GM12878 (cell line): ENCODE measurements at places on chromosomes 7 and 10.

DNA sequence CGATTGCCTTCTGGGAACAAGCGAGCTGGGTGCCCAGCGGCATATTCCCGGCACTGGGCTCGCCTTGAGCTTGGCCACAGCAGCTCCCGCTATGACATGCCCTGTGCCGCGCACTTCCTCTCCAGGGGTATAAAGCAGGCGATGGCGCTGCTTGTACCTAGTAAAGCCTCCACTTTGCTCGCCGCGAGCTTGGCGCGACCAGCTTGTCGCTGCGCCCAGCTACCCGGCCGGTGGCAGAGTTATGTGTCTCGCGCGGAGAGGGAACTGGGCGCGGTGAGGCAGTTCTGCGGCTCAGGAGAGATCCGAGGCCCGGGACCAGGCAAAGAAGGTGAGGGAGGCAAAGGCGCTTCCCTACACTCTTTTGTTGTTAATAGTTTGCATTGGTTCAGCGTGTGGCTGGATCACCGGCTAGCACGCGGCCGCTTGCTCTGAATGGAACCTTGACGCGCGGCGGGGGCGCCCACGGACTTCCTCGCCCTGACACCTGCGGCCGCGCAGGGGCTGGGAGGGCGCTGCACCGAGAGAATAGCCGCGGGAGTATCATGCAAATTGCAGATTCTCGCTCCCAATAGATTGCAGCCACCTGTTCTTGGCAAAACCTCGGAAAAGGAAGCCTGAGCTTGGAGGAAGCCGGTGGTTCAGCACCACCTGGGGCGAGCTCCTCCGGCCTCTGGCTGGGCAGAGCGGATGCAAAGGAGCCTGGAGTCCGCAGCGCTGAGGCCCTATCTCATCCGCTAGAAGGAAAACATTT, 3.0 kb upstream of the BUB3 start:
- H3K4me3 ChIP-seq: peak overlapping the region; percentile 34
- H3K27me3 ChIP-seq: peaks cover 11% of the 10 kb centered on the region
- H3K27ac ChIP-seq: peak overlapping the region; percentile 77
- H3K36me3 ChIP-seq: peaks cover 4% of the 10 kb centered on the region; the same call in 1 of the 2 replicates
- DNase-seq: no peak

GRCh38 chr10:65660006-65660405, 1265.8 kb upstream of the LRRTM3 start:
- no peaks in the 10 kb centered on the region for H3K36me3 ChIP-seq
- DNase-seq: no peak
- H3K4me3 ChIP-seq: no peak overlapping the region
- H3K27ac ChIP-seq: no peak overlapping the region
- no peaks in the 10 kb centered on the region for H3K4me1 ChIP-seq
- H3K27me3 ChIP-seq: no peaks in the 10 kb centered on the region

GRCh38 chr7:87225696-87226095, 6.2 kb upstream of the TMEM243 start:
- H3K4me3 ChIP-seq: no peak overlapping the region
- H3K27me3 ChIP-seq: no peaks in the 10 kb centered on the region
- H3K36me3 ChIP-seq: no peaks in the 10 kb centered on the region

- H3K4me1 ChIP-seq: no peaks in the 10 kb centered on the region
- H3K36me3 ChIP-seq: no peaks in the 10 kb centered on the region
- H3K27me3 ChIP-seq: no peaks in the 10 kb centered on the region
- H3K4me3 ChIP-seq: no peak overlapping the region
- no peak for DNase-seq
These were observed 29.0 kb upstream of the OGDHL start for GRCh38 chr10:49791100-49791499.

- H3K4me3 ChIP-seq: no peak overlapping the region
- H3K27me3 ChIP-seq: no peaks in the 10 kb centered on the region
- no peaks in the 10 kb centered on the region for H3K4me1 ChIP-seq
- no peak overlapping the region for H3K27ac ChIP-seq
- H3K36me3 ChIP-seq: no peaks in the 10 kb centered on the region
These were observed 402.9 kb downstream of the PHF14 start for GRCh38 chr7:11376529-11376928.

DNA sequence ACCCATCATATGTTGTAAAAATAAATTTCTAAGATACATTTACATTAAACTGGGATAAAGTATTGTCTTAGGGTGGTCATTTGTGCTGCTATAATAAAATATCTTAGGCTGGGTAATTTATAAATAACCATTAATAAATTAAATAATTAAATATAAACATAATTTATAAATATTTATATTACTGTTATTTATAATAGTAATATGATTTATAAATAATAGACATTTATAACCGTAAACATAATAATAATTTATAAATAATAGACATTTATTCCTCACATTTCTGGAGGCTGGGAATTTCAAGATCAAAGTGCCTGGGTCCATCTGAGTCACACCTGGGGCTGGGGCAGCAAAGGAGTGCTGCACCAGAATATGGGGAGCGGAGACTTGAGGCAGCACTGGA, 31.1 kb downstream of the ZWINT start:
- H3K36me3 ChIP-seq: no peaks in the 10 kb centered on the region
- H3K27ac ChIP-seq: no peak overlapping the region
- DNase-seq: no peak
- no peaks in the 10 kb centered on the region for H3K4me1 ChIP-seq
- no peaks in the 10 kb centered on the region for H3K27me3 ChIP-seq

- H3K4me3 ChIP-seq: no peak overlapping the region; the same call in 1 of the 2 replicates
- H3K36me3 ChIP-seq: no peaks in the 10 kb centered on the region
- peak; percentile 43 for DNase-seq
- peaks cover 30% of the 10 kb centered on the region for H3K4me1 ChIP-seq
- no peaks in the 10 kb centered on the region for H3K27me3 ChIP-seq
These were observed 96.0 kb upstream of the ADO start for GRCh38 chr10:62708569-62708968.

GRCh38 chr10:102120142-102120990, at the start of gene LDB1:
Gene LDB1, minus strand, starts transcription at chr10:102120368. Its CDS starts 258 bp downstream, at chr10:102120110.
- peak within 1 kb of the TSS; percentile 98 for H3K4me3 ChIP-seq
- H3K27me3 ChIP-seq: no peaks in the 10 kb centered on the region
- DNase-seq: no peak
- peaks cover 44% of the 10 kb centered on the region for H3K4me1 ChIP-seq
- peak within 1 kb of the TSS; percentile 90 for H3K27ac ChIP-seq
- H3K36me3 ChIP-seq: no peaks in the 10 kb centered on the region; the same call in 1 of the 2 replicates

GRCh38 chr7:96713037-96713436, 3.4 kb upstream of the SEM1 start:
- H3K4me1 ChIP-seq: no peaks in the 10 kb centered on the region; the same call in 1 of the 2 replicates
- no peaks in the 10 kb centered on the region for H3K36me3 ChIP-seq
- H3K27ac ChIP-seq: no peak overlapping the region
- no peak for DNase-seq
- H3K4me3 ChIP-seq: no peak overlapping the region

DNA sequence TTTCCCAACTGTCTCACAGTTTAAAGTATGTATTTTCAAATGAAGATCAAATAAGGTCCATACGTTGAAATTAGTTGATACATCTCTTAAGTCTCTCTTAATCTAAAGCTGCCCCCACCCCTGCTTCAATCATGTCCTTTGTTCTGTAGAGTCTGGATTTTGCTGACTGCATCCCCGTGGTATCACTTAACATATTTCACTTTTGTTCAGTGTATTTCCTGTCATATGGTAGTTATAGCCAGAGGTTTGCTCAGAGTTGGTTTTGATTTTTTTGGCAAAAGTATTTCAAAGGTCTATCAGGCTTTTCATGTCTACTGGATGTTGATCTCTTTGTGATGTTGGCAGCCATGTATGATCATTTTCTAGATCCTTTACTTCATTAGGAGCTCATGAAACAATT, 54.4 kb upstream of the ARID5B start:
- H3K27me3 ChIP-seq: no peaks in the 10 kb centered on the region
- no peaks in the 10 kb centered on the region for H3K4me1 ChIP-seq
- DNase-seq: no peak
- H3K27ac ChIP-seq: no peak overlapping the region

GRCh38 chr10:62681211-62681940, 123.1 kb upstream of the ADO start:
- peaks cover 33% of the 10 kb centered on the region for H3K4me1 ChIP-seq
- no peaks in the 10 kb centered on the region for H3K36me3 ChIP-seq
- H3K27ac ChIP-seq: peak overlapping the region; percentile 65
- no peak overlapping the region for H3K4me3 ChIP-seq
- no peaks in the 10 kb centered on the region for H3K27me3 ChIP-seq

- no peaks in the 10 kb centered on the region for H3K36me3 ChIP-seq
- no peak for DNase-seq
- no peaks in the 10 kb centered on the region for H3K4me1 ChIP-seq
- no peaks in the 10 kb centered on the region; the same call in 1 of the 2 replicates for H3K27me3 ChIP-seq
- H3K27ac ChIP-seq: no peak overlapping the region
- H3K4me3 ChIP-seq: no peak overlapping the region
These were observed 23.1 kb upstream of the DRGX start for GRCh38 chr10:49419005-49419404.

DNA sequence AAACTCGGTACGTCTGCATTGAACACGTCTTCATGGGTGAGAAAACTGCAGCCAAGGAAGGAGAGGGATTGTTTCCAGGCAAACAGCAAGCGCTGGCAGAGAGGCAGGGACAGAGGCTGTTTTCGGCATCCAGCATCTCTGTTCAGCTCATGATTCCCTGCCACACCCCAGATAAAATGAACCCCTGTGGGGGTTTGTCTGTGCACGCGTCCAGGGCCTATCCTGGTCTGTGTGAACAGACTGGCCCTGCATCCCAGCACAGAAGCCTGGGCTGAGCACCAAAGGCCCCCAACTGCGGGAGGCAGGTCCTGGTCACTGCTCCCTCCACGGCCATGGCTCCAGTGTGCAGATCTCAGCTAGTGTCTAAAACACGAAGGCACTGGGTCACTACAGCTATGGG, 83.3 kb upstream of the FAM20C start:
- no peak for DNase-seq
- H3K36me3 ChIP-seq: no peaks in the 10 kb centered on the region
- no peaks in the 10 kb centered on the region for H3K4me1 ChIP-seq
- no peaks in the 10 kb centered on the region for H3K27me3 ChIP-seq
- no peak overlapping the region for H3K27ac ChIP-seq
- no peak overlapping the region for H3K4me3 ChIP-seq

DNA sequence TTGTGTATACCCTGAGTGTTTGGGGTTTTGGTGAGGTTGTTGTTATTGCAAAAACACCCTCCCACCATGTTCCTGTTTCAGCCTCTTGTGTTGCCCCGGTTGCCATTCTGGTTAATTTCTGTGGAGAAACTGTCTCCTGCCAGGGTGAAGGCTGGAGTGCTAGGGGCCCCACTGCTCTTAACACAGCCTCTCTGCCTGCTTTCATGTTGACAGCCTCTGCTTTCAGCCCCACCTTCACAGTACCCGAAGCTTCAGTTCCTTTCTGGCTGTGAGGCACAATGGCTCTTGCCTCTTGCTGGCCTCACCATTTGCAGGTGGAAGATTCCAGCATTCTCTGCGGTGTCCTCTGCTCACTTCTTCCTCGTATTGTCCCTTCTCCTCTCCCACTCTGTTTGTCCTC, 19.2 kb downstream of the SLC18A2 start:
- H3K36me3 ChIP-seq: no peaks in the 10 kb centered on the region
- no peaks in the 10 kb centered on the region for H3K27me3 ChIP-seq
- H3K4me1 ChIP-seq: no peaks in the 10 kb centered on the region
- no peak overlapping the region for H3K4me3 ChIP-seq

GRCh38 chr7:70060298-70061068, 462.2 kb downstream of the AUTS2 start:
- no peak overlapping the region for H3K4me3 ChIP-seq
- H3K27ac ChIP-seq: no peak overlapping the region
- H3K36me3 ChIP-seq: no peaks in the 10 kb centered on the region

DNA sequence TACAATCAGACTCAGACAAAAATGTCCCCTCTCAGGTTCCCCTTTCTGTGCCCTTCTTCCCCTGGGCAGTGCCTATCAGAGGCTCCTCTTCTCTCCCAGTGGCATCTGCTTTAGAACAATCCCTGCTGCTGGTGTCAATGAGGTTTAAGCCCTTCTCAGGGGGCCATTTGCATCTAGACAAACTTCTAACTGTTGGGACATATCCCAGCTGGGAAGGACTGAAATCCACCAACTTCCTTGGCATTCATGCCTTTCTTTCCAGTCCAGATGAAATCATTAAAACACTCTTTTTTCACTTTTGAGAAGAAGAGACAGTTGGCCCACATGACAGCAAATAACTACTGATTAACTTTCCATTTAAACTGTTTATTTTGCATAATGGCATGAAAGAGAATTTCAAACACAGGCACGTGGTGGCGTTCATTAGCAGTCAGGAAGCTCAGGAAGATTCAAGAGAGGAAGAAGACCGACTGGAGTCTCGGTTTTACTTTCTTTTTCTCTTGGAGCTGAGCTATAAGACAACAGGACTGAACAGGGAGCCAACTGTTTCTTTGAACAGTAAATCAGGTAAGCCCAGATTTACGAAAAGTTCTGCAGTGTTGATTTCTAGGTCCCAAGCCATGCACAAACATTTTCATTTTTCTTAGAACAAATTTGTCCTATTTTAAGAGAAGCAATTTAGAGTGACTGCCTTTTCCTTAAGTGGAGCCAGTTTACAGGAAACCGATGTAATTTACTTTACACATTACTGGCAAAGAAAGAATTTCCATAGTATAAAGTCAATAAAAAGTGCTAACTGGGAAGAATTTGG, at the start of gene GIMAP2:
GIMAP2 (plus strand) TSS at position 488 of the 811 bp plus-strand sequence. CDS start 1,354 bp downstream, outside the sequence.
- H3K4me1 ChIP-seq: peaks cover 7% of the 10 kb centered on the region; the same call in 1 of the 2 replicates
- H3K36me3 ChIP-seq: peaks cover 6% of the 10 kb centered on the region
- DNase-seq: no peak
- peak within 1 kb of the TSS; percentile 91 for H3K27ac ChIP-seq
- H3K27me3 ChIP-seq: no peaks in the 10 kb centered on the region
- H3K4me3 ChIP-seq: peak within 1 kb of the TSS; percentile 89
